ENCODE measurements at places on chromosomes 7 and 10. TPM values are rescaled to one million over a fixed set of nuclear protein-coding genes. Genes with fewer than 3 reads are reported as not detected.

GRCh38 chr10:69375307-69376151, 41.2 kb downstream of the TACR2 start:
- H3K36me3 ChIP-seq, result peaks cover 23% of the 10 kb centered on the region
- H3K27me3 ChIP-seq, result no peaks in the 10 kb centered on the region
- H3K27ac ChIP-seq, result no peak overlapping the region

DNA sequence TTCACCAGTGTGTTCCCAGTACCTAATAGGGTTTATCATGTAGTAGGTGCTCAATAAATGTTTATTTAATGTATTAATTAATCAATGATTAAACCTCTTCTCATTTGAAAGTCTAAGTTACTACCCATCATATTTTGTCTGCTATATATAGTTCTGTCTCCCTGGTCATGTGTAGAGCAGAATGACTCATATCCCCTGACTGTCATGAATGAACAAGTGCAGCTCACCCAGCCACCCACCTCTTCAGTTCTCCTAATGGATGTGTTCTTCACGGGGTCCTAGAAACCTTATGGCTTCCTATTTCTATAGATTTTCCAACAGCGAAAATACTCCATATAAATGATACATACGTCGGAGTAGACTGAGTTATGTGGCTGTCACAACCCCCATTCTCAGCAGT, 64.5 kb downstream of the HIF1AN start:
- DNase-seq, result no peak
- no peak overlapping the region for H3K4me3 ChIP-seq
- H3K4me1 ChIP-seq, result no peaks in the 10 kb centered on the region
- H3K27ac ChIP-seq, result no peak overlapping the region
- H3K27me3 ChIP-seq, result peaks cover 63% of the 10 kb centered on the region
- H3K36me3 ChIP-seq, result no peaks in the 10 kb centered on the region

OR6B1 gene
- total RNA-seq, result not detected

TAS2R4 gene
- total RNA-seq, result 2.4 TPM

CTAGE8 gene
- total RNA-seq, result 4.3 TPM
